ENCODE measurements at places on chromosomes 5 and 9.

DNA sequence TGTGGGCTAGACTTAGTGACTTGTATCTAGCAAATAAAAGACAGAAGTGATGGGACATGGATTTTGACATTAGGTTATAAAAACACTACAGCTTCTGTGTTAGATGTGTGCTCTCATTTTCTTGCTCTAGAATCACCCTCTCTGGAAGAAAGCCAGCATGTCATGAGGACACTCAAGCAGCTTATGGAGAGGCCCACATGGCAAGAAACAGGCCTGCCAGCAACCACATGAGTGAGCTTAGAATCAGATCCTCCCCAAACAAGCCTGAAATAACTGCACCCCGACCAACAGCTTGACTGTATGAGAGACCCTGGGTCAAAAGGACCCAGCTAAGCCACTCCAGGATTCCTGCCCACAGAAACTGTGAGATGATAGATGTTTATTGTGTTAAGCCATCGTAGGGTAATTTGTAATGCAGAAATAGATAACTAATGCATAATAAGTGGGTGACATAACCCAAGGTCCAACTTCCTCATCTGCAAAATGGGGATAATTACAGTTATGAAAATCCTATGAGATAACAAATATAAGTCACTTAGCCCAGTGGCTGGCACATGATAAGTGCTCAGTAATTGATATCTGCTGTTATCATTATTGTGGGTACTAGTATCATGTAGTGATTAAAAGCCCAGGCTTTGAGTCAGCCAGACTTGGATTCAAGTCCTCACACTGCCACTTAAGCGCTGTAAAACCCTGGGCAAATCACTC, 86.5 kb downstream of the KLHL3 start:
- no peak for DNase-seq

GRCh38 chr5:42691413-42691937, 65.1 kb upstream of the CCDC152 start:
- no peak for DNase-seq

DNA sequence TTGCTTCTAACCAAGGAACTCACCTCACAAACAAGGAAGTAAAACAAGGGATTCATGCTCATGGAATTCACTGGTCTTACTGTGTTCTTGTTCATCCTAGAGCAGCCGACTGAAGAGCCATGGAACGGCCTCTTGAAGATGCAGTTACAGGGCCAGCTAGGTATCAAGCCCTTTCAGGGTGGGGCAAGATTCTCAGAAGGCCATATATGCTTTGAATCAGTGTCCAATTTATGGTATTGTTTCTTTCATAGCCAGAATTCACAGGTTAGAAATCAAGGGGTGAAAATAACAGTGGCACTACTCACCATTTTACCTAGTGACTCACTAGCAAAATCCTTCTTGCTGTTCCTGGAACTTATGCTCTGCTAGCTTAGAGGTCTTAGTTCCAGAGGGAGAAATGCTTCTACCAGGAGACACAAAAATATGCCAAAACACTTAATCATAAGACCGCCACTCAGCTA, 159.5 kb upstream of the CDH10 start:
- DNase-seq, result no peak

DNA sequence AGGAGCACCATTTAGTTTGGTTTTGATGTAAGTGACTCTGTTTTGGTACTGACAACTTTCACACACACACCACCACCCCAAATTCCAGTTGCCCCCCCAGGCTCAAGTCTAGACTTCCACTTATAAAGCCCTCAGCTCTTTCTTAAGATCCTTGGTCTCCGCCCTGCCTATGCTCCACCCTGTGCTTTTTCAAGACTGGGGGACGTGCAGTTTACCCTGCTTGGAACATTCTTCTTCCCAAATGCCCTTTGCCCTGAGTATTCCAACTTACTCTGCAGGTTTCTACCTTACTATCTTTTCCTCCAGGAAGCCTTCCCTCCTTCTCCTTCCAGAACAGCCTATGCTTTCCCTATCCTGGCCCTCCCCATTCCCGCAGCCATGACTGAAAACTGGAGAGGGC, 1.5 kb upstream of the TRIM14 start:
- no peak for DNase-seq

DNA sequence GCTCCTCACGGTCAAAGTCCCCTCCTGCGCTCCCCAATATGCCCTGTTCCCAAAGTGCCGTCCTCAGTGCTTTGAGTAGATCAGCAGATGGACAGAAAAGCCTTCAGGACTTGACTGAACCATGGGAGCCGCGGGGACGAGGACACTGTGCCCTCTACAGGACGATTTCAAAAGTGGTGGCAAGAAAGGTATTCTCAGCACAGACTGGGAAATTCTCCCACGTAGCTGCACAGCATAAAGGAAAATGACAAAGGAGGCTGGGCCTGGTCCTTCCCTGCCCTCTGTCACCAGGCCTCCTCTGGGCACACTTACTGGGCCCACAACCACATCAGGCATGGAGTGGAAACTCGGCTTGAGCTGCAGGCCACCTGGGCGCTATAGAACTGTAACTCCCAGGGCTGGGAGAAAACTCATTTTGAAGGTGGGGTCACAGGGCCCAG, 16.7 kb upstream of the MTMR12 start:
- DNase-seq, result no peak

DNA sequence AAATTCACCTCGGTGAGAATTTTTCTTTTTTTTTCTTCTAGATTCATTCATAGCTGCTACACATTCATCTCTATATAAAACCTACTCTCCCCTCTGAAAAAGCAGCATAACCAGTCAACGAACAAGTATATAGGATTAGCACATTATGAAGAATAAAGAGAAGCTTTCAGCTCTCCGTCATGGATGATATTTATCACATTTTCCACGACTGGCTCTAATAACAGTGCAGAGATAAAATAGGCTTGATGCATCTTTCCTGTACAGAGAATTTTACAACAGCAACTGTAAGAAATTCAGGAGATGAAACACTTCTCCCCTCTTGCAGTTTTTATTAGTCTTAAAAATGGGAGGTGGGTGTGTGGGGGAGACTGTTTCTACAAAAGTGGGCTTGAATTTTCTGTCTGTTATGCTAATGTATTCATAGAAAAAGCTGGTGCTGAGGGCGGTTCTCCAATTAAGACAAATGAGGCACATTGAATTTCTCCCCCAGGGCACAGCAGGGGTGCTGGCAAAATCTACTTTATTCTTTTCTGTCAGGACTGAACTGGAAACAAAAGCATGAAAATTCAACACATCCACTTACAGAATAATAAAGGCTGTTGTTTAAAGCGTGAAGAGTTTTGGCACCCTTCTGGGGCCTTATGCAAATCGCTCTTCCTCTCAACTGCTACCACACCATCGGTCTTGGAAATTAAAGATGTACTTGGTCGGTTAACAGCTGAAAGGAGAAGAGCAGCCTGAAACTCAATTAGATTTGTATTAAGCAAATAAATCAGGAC, 233.9 kb upstream of the ZNF608 start:
- no peak for DNase-seq
